ENCODE measurements at places on chromosomes 2 and 18. TPM values are rescaled to one million over a fixed set of nuclear protein-coding genes. Genes with fewer than 3 reads are reported as not detected.

The MROH2A gene
- not detected for total RNA-seq

The TEX261 gene
- 20.3 TPM for total RNA-seq

The PLCD4 gene
- total RNA-seq: 2.6 TPM

The SMYD1 gene
- not detected for total RNA-seq

The RIT2 gene
- not detected for total RNA-seq

The ZNF804A gene
- 0.05 TPM for total RNA-seq

The G6PC2 gene
- not detected for total RNA-seq

The ANKRD36 gene
- 5.0 TPM for total RNA-seq

The FBXO15 gene
- 1.1 TPM for total RNA-seq

The PLEK gene
- 0.05 TPM for total RNA-seq

The GLB1L gene
- total RNA-seq: 7.4 TPM

The KCNJ3 gene
- total RNA-seq: not detected

The TDRD15 gene
- not detected for total RNA-seq

The ZNF521 gene
- 0.21 TPM for total RNA-seq

The CD207 gene
- total RNA-seq: not detected

The ANKRD30BL gene
- total RNA-seq: not detected

The EDAR gene
- 0.42 TPM for total RNA-seq

The SAG gene
- not detected for total RNA-seq

All from airway epithelial cell (primary cell).